ENCODE measurements at places on chromosomes 12 and 14.
A peak's percentile ranks its signal among the peaks of the same experiment; 100 is the strongest.

DNA sequence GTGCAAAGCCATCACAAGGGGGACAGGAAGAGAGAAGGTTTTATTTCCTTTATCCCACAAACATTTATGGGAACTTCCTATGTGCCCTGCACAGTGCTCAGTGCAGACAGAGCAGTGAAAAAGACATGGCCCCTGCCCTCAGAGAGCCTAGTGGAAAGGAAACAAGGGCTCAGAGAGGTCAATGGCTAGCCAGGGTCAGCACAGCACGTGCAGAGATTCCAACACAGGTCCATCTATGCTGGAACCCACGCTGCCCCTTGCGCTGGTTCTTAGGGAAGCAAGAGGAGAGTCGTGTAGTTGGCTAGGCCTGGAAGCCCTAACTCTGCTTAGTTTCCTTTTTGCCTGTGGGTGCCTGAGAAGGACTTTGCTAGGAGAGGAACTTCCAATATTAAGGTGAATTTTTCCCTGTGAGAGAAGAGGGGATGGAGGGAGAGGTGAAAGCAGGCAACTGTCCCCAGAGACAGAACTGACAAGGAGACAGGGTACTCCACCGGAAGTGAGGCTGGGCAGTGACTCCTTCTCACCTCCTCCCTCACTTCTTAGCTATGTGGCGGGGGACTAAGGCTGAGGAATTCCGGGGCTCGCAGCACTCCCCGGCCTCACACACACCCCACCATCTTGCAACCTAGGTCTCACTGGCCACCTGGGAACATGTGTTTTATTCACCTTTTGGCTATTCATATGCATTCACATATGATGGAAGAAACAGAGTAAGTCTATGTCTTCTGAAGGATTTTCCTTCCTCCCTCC lies 12.1 kb upstream of the GPX2 start:
- no peak for DNase-seq

DNA sequence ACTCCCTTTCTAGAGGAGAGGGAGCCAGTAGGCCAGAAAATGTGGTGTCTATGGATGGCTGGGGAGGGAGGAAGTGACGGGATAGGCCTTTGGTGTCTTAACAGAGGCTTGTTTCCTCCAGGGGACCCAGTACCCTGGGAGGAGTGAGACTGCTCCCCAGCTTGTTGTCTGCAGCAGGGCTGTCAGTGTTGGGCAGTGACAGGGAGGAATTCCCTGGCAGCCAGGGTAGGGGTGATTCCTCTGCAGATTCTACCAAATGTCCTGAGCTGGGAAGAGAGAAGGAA lies 64.0 kb downstream of the GALNT16 start:
- DNase-seq: no peak

DNA sequence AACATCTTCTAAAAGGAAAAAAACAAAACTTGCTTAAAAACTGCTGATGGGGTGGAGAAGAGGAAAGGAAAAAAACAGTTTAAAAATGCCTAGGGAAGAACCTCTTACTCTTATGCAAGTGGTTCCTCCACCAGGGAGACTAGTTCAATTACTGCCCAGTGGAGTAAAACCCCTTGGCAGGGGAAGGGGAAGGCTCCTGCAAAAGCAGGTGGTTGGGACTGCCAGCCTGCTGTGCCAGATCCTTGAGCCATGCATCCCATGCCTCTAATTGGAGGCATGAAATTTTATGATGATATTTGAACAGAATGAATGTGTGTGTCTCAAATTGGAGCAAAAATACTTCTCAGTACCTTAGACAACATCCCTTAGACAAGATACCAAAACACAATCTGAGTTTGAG lies 118.8 kb downstream of the FSCB start:
- no peak for DNase-seq

GRCh38 chr14:52833891-52834290 lies 42.5 kb upstream of the GNPNAT1 start:
- no peak for DNase-seq

- DNase-seq: peak; percentile 26
Observed at GRCh38 chr12:111842556-111843396, 748 bp downstream of the MAPKAPK5 start.

DNA sequence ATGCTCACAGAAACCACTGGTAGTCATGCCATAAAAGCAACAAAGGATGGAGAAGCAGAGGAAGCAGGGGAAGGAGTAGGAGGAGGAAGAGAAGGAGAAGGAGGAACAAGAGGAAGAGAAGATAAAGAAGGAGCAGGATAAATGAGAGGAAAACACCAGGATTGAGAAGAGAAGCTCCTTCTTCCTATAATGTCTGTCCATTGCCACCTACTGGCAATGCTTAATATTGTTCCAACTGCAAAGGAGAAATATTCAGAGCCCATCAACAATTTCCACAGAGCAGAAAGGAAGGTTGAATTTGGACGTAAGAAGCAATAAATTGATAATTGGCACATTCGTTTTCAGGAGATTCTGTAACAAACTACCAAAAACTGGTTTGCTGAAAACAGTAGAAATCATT lies 898.4 kb downstream of the SLC16A7 start:
- DNase-seq: no peak

DNA sequence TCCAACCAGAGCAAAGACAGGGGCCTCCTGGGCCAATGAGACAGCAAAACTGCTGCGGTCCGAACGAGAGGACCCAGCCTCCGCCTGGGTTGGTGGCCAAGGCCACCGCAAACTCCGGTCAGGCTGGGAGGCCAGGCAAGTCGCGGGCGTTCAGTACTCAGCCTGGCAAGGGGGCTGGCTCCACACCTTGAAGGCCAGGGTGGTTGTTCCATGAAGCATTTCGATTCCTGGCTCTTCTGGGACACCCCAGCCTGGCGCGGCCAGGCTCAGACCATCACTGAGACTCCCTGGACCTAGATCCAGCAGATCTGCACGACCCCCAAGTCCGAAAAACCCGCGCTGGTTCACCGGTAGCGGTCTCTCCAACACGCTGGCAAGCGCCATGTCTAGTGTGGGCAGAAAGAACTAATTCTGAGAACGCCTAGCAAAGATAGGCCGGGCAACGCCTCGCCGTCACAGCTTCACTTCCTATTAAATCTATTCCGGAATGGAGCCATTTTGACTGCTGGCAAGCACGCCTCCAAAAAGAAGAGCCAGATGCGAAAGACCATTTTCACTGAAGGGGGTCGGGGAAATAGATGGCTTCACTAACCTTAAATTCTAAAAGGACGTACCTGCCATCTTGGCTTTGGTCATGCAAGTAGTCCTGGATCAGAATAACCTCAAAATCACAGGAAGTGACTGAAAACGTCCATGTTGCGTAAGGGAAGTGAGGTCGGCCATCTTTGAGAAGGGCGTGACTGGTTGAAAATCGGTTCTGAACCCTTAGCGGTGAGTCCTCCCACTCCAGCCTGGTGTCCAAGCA lies at the start of gene PSMB5:
TSS of gene PSMB5 (minus strand) at position 403 of the 805 bp plus-strand sequence. CDS start at position 384, 19 bp downstream.
- peak; percentile 90 for DNase-seq

GRCh38 chr14:81144824-81145603 lies 75.7 kb downstream of the GTF2A1 start:
- no peak for DNase-seq

- DNase-seq: no peak
Observed at GRCh38 chr12:104056419-104056972, 6.5 kb upstream of the GLT8D2 start.

GRCh38 chr12:130719263-130719859 lies 3.3 kb upstream of the RIMBP2 start:
- no peak for DNase-seq

DNA sequence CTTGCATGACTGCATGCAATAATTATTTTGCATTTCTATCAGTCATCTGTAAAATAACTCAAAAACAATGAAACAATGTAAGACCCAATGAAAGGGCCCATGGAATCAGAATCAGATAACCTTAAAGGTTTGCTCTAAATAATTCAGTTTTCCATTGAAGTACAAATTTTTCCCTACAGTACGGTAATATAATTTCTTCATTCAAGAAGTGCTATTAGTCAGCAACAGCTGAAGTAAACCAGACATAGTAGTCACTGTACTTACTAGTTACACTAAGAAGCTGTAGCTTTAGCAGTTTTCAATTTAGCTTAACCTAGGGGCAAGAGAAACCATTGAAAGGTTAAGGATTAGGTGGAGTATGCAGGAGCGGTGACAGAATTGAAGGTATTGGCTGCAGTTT lies 43.5 kb downstream of the BCAT1 start:
- no peak for DNase-seq

DNA sequence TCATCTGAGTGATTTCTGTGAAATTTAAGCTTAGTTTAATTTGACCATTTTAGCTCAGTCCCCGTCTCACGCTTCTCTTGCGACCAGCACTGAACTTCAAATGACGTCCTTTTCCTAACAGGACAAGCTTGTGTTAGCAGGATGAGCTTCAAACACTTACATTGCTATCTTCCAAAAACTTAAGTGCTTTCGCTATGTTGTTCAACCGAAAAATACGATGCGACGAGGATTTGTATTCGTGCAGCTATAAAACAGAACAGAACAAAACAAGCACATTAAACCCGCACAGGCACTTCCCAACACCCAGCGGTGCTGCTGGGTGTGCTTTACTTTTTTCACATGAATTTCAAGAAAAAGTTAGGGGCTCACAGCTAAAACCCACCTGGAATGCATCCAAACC lies 64.2 kb upstream of the DICER1 start:
- DNase-seq: no peak

GRCh38 chr14:50835280-50835679 lies 4.3 kb upstream of the NIN start:
- no peak for DNase-seq

GRCh38 chr14:62308891-62309290 lies 546.7 kb downstream of the SNAPC1 start:
- no peak for DNase-seq

DNA sequence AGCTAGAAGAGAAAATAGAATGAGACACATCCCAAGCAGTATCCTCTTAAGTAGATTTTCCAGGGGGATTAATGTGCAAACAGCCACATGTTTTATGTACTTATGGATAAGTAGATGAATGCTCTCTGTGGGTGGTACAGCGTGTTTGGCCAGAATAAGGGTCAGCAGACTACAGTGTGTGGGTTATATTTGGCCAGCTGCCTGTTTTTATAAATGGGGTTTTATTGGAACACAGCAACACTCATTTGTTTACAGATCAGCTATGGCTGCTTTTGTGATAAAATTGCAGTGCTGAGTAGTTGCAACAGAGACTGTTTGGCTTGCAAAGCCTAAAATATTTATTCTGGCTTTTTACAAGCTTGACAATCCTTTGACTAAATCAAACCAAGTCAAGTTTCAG lies 780.2 kb upstream of the SEL1L start:
- no peak for DNase-seq

DNA sequence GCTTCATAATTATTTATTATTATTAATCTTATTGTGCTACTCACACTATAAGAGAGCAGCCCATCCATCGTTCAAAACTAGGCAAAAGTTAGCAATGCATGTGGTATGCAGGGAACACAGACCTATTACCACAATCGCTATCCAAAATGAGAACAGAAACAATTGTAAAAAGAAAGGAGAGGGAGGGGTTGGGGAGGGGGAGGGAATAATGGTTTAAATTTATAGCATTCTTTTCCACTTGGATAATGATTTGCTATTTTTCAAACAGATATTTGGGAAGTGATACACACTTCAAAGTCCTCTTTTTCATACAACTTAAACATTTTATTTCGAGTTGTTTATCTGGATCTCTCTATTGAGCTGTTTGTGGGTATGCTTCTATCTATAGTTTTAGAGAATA lies 248.6 kb upstream of the SOX5 start:
- no peak for DNase-seq

DNA sequence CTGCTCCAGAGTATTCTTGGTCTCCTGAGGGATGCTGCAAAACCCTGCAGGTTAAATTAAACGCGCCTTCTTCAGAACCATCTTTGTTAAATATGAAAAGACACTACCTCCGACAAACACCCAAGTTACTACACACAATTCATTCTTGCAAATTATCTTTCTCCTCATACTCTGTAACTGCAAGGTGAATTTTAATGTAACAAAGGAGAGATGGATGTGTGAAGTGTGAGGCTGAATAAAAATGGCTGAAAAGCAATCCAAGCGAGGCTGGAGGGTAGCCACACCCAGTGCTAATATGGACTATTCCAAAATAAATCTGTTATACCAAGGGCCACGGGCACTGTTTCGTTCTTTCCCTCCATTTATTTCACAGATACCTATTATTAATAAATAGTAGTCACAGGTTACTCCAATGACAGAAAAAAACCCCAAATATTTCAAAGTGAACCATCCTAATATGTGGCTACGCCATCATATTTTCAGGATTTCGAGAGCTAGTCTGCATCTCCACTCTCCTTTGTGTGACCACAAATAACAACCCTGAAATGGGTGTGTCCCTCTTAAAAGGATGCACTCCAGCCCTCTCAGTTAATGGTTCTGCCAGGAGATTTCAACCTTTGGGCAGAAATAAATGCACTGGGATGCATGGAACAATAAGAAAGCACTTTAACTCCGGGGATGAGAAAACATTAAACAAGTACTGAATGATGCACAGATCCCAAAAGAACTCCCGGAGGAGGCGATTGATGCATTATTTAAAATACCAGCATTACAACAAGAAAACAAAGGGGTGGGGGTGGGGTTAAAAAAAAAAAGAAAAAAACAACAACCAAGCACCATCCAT lies 53.1 kb upstream of the CCDC175 start:
- DNase-seq: no peak

- no peak for DNase-seq
Observed at GRCh38 chr12:31843398-31844095, 114.7 kb upstream of the AMN1 start.

DNA sequence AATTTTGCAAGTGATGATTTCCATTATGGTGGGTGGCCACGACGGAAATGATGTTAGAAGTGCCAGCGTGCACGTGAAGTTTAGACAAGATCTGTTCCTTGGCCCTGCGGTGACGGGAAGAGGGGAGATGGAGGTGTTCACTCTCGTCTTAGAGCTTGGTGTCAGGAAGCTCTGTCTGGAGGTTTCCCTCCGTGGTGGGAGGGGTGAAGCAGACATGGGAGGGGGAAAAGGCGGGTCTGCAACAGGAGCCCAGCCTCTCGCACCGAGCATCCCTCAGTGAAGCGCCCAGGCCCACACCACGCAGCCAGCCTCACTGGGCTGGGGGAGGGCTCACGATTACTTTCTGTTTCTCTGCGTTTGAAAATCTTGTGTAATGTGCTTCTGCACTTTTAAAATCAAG lies 26.3 kb downstream of the EML1 start:
- peak; percentile 21 for DNase-seq

GRCh38 chr12:64652346-64652745 lies 42.1 kb downstream of the RASSF3 start:
- DNase-seq: no peak

- no peak for DNase-seq
Observed at GRCh38 chr12:113689047-113689610, 217.5 kb upstream of the LHX5 start.

Data from activated CD4-positive, alpha-beta T cell treated with anti-CD3 and anti-CD28 coated beads, Interleukin-2, amount 50 U/mL, for 48 hours (primary cell).